H7 (cell line): ENCODE measurements at places on chromosomes 12 and 14. TPM values are rescaled to one million over a fixed set of nuclear protein-coding genes. Genes with fewer than 3 reads are reported as not detected.

GPRC5D gene
- 0.31 TPM in 1 of 2 replicates, not detected in the other for total RNA-seq

KRT79 gene
- not detected in 2 replicates for total RNA-seq

OASL gene
- total RNA-seq: not detected in 2 replicates

DICER1 gene
- 39.7 and 68.8 TPM in 2 replicates for total RNA-seq

KRT82 gene
- total RNA-seq: not detected in 2 replicates

PHETA1 gene
- total RNA-seq: 7.1 and 10.1 TPM in 2 replicates

RAD52 gene
- total RNA-seq: 8.4 and 16.6 TPM in 2 replicates

OR6C74 gene
- total RNA-seq: not detected in 2 replicates

IFI27L1 gene
- total RNA-seq: 14.3 and 16.4 TPM in 2 replicates

ETNK1 gene
- 54.2 and 78.6 TPM in 2 replicates for total RNA-seq

NFATC4 gene
- 12.2 and 28.3 TPM in 2 replicates for total RNA-seq

INSM2 gene
- not detected in 2 replicates for total RNA-seq

PTPN11 gene
- 53.4 and 73.0 TPM in 2 replicates for total RNA-seq

SIX6 gene
- total RNA-seq: 0.04 and 0.07 TPM in 2 replicates

C12orf57 gene
- total RNA-seq: 136 and 153 TPM in 2 replicates

ARHGDIB gene
- 0.89 and 2.1 TPM in 2 replicates for total RNA-seq

LRTM2 gene
- 0.42 TPM in 1 of 2 replicates, not detected in the other for total RNA-seq

NFKBIA gene
- total RNA-seq: 49.2 and 64.3 TPM in 2 replicates

CDH24 gene
- 9.7 and 12.3 TPM in 2 replicates for total RNA-seq

BEGAIN gene
- 1.3 and 3.3 TPM in 2 replicates for total RNA-seq

DCTN2 gene
- total RNA-seq: 98.2 and 125 TPM in 2 replicates

MIP gene
- total RNA-seq: not detected in 2 replicates

PTPRR gene
- 0.59 and 0.85 TPM in 2 replicates for total RNA-seq

SLCO1C1 gene
- total RNA-seq: 2.0 TPM in 1 of 2 replicates, not detected in the other

HOXC6 gene
- total RNA-seq: not detected in 2 replicates

ENDOU gene
- total RNA-seq: not detected in 2 replicates

TEX52 gene
- not detected in 2 replicates for total RNA-seq

DAO gene
- total RNA-seq: not detected in 2 replicates

FGF6 gene
- not detected in 2 replicates for total RNA-seq

CLBA1 gene
- total RNA-seq: 3.5 and 3.7 TPM in 2 replicates

JPH4 gene
- total RNA-seq: 1.4 and 2.0 TPM in 2 replicates

ALG10 gene
- 10.9 and 11.4 TPM in 2 replicates for total RNA-seq

BICDL1 gene
- total RNA-seq: 12.3 and 15.7 TPM in 2 replicates

TMEM132D gene
- total RNA-seq: 13.0 and 15.3 TPM in 2 replicates

APOLD1 gene
- total RNA-seq: 0.62 and 0.89 TPM in 2 replicates

MEG3 gene
- 0.04 and 0.31 TPM in 2 replicates for total RNA-seq

MDM2 gene
- 40.6 and 48.3 TPM in 2 replicates for total RNA-seq

CMKLR1 gene
- total RNA-seq: 0.92 and 1.8 TPM in 2 replicates

ESRRB gene
- total RNA-seq: 1.4 and 1.9 TPM in 2 replicates

SLC38A4 gene
- 0.62 and 1.3 TPM in 2 replicates for total RNA-seq

FOXG1 gene
- 0.04 and 0.14 TPM in 2 replicates for total RNA-seq

CLEC1A gene
- not detected in 2 replicates for total RNA-seq

FBXO33 gene
- total RNA-seq: 13.1 and 13.4 TPM in 2 replicates

P2RX7 gene
- total RNA-seq: 0.07 TPM in 1 of 2 replicates, not detected in the other

SPX gene
- total RNA-seq: not detected in 2 replicates

TCL1B gene
- 14.0 and 18.5 TPM in 2 replicates for total RNA-seq

KCNA5 gene
- total RNA-seq: 0.85 and 1.7 TPM in 2 replicates

GAS2L3 gene
- total RNA-seq: 16.1 and 20.5 TPM in 2 replicates

TRIM9 gene
- total RNA-seq: 0.70 and 0.73 TPM in 2 replicates

PTPN21 gene
- total RNA-seq: 3.5 and 6.1 TPM in 2 replicates

TAS2R42 gene
- not detected in 2 replicates for total RNA-seq

KRT75 gene
- total RNA-seq: not detected in 2 replicates

RASAL1 gene
- 4.4 and 4.5 TPM in 2 replicates for total RNA-seq

LBHD2 gene
- total RNA-seq: not detected in 2 replicates

RFLNA gene
- 1.4 and 3.7 TPM in 2 replicates for total RNA-seq
